ENCODE measurements at places on chromosomes 2 and 18. TPM values are rescaled to one million over a fixed set of nuclear protein-coding genes. Genes with fewer than 3 reads are reported as not detected.

DNA sequence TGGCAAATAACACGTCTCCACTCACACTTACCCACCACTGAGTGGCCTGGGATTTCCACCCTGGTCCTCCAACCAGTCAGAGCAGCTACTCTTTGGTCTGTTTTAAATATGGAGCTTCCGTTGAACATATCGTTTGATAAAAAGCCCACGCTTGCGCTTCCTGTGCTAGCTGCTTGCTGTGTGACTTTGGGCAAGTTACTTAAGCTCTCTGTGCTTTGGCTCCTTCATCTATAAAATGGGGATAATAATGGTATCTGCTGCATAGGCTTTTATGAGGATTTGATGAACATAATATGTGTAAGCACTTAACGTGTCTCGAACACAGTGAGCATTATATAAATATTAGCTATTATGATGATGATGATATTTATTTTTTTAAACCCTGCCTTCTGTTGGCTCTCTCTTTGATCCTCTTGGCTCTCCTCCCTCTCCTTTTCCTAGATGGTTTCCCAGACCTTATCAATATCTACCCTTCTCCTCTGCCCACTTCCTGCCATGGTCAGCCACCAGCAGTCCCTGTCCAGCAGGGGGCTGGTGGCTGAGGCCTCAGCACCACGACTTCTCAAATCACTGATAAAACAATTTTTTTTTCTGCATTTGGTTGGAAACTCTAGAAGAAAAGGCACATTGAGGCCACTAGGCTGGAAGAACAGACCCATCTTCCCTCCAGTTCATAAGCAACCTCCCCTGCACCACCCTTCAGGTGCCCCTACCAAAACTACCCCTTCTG lies 191.9 kb downstream of the LOXHD1 start:
- no peak for DNase-seq

DNA sequence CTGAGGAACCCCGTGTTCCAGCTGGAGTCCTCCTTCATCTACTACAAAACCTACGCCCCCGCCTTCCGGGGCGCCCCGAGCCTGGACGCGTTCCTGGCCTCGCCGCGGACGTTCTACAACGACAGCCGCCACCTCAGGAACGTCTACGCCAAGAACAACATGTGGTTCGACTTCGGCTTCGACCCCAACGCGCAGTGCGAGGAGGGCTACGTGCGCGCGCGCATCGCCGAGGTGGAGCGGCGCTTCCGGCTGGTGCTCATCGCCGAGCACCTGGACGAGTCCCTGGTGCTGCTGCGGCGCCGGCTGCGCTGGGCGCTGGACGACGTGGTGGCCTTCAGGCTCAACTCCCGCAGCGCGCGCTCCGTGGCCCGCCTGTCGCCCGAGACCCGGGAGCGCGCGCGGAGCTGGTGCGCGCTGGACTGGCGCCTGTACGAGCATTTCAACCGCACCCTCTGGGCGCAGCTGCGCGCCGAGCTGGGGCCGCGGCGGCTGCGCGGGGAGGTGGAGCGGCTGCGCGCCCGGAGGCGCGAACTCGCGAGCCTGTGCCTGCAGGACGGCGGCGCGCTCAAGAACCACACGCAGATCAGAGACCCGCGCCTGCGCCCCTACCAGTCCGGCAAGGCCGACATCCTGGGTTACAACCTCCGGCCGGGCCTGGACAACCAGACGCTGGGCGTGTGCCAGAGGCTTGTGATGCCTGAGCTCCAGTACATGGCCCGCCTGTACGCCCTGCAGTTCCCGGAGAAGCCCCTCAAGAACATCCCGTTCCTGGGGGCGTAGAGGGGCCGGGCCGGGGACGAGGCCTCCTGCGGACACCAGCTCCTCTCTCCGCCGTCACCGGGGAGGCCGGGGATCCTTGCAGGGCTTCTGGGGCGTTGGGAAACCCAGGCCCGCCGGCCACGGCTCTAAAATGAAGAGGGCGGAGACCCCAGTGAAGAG lies 5.3 kb upstream of the NEU4 start:
- peak; percentile 40 for DNase-seq

- no peak for DNase-seq
Measured at GRCh38 chr2:44295633-44296359, 20.5 kb downstream of the SLC3A1 start.

The MTIF2 gene
- 53.0 TPM for total RNA-seq

The GULP1 gene
- 5.7 TPM for total RNA-seq

DNA sequence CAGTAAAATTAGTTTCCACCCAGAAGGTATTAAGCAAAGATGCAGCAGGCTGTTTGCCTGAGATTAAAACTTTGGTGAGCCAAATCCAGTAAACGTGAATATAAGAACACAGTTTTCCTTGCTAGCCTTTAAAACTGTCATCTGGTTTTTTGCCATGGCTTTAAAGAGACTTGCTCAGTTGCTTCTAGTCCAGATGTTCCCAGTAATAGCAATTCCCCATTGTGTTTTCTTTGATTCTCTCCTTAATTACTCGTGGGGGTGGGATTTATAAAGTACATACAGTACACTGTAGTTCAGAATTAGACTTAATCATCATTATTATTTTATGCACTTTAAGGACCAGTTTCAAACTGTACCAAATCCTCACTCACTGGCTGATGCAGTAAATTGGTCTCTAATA lies 303.5 kb upstream of the ZNF804A start:
- DNase-seq = no peak

The CDK15 gene
- 0.16 TPM for total RNA-seq

The MOGAT1 gene
- 0.44 TPM for total RNA-seq

GRCh38 chr2:99422599-99422998 lies 67.2 kb downstream of the REV1 start:
- no peak for DNase-seq

DNA sequence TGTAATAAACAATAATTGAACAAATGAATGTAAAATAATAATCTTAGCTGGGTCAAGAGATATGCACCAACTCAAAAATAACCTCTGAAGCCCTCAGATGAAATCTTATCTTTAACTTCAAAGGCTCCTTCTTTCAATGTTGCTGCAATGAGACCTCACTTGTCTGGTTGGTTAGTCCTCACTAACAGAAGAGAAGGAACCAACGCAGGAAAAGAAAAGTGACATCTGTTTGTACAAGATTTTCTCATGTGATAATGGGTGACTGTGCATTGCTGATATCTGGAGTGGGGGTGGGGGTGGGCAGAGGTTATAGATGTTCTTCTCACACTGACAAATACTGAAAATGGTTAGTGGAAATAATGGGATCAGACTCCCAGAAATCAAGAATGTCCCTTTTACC lies 2.6 kb downstream of the SCN7A start:
- DNase-seq = no peak

The CD226 gene
- total RNA-seq = 0.91 TPM

The IL1F10 gene
- not detected for total RNA-seq

GRCh38 chr2:196836440-196836839 lies 27.3 kb upstream of the C2orf66 start:
- DNase-seq = no peak

GRCh38 chr18:46242183-46242582 lies 138.0 kb downstream of the HAUS1 start:
- no peak for DNase-seq

DNA sequence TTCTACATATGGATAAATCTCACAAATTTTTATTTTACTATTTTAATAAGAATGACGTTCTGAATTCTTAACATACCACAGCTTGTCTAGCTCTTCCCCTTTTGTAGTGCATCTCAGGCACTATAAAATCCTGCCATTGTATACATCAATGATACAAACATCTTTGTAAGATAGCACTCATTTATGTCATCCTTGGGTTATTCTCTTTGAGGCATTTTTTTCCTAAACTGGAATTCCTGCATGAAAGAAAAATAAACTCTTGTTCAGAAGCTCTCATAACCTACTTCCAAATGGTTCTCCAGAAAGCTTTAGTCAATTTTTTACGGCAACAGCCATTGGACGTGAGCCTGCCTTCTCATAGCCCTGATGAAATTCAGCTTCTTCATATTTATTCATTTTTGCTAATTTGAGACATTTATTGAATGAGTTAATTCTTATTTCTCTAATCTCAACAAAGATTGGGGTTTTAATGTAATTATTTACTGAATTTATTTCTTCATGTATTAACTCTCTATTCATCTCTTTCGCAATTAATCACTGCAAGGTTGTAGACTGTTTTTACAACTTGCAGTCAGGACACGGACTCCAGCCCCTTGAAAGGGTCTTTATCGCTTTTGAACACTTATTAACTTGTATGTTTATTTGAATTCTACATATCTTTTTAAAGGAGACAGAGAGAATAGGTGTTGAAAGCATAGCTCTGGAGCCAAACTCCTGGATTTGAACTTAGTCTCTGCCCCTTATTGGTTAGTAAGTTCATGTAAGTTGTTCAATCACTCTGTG lies 57.6 kb upstream of the PARD3B start:
- no peak for DNase-seq

The CNDP1 gene
- total RNA-seq = not detected

GRCh38 chr2:4951368-4951767 lies 740.8 kb upstream of the SOX11 start:
- no peak for DNase-seq

DNA sequence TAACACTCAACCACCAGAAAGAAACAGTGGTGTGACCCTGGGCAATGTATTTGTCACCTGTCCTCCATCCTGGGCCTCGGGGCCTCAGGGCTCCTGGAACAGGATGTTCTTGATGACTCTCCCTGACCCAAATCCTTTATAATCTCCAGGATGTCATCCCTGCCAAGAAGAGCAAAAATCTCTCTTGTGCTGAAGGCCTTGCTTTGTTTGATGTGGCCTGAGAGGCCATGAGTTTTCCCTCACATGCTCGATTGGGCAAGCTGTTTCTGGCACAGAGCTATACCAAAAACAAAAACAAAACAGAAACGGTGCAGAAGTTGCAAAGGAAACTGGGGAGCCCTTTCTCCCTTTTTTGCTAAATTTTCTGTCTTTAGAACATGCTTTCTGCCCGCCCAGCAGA lies 35.7 kb upstream of the ST3GAL5 start:
- peak; percentile 59 for DNase-seq

The FARSB gene
- total RNA-seq = 19.3 TPM

The CD207 gene
- not detected for total RNA-seq

DNA sequence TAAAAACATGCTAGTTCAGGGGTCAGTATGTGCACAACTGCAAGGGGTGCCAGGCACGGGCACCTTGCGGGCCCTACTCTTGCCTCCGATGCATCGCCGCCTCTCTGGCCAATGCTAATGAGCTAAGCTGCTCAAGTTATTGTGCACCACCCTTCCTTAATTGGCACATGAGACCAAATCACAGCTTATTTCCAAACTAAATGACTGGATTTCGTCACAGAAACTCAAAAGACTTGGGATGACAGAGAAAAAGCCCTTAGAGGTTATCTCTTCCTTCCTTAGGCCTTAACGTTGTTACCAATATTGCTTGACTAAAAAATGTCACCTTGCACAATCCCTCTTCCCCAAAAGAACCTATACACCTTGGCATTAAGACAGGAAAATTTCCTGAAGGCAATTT lies 7.7 kb downstream of the RNF149 start:
- no peak for DNase-seq

DNA sequence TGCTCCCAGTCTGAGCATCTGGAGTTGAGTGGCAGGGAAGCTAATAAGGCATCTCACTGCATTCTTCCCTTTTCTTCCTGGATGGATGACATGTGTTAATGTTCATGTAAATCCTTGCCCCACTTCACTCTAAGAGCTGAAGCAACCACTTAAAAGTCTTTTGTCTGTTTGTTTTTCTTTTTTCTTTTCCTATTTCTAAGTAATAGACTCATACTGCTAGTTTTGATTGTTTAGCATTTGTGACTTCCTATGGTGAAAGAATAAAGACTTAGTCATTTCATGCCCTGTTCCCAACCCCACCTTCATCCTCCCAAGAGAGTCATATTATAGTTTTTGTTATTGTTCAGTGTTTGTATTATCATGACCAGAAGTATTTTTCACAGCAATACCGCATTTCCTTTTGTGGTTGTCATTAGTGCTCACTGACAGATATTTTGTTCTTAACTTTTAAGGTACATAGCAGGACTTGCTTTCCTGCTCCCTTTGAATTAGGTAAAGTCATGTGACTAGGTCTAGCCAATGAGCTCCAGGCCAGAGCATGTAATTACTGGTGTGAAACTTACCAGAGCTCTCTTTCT lies 18.1 kb upstream of the SPP2 start:
- DNase-seq = no peak

GRCh38 chr18:26804519-26804918 lies 61.0 kb downstream of the AQP4 start:
- DNase-seq = no peak

DNA sequence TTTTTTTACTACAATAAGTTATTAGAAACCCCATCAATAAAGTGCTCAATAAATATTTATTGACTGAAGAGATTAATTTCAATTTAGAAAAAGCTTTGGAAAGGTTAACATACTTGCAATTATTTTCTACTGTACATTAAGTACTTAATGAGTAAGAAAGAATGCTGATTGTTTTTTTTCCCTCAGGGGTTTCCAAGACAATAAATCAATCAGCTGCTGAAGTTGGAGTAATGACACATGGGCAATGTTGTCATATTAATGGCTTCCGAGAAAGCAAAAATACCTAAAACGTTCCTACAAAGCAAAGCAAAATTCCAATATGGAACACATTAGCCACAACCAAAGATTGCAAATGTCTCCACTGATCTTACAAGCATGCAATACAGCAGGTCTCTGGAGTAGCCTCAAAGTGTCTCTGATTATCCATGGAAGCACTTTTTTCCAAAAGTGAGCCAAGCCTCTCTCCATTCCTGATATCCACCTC lies 66.7 kb downstream of the ZC3H6 start:
- DNase-seq = no peak

DNA sequence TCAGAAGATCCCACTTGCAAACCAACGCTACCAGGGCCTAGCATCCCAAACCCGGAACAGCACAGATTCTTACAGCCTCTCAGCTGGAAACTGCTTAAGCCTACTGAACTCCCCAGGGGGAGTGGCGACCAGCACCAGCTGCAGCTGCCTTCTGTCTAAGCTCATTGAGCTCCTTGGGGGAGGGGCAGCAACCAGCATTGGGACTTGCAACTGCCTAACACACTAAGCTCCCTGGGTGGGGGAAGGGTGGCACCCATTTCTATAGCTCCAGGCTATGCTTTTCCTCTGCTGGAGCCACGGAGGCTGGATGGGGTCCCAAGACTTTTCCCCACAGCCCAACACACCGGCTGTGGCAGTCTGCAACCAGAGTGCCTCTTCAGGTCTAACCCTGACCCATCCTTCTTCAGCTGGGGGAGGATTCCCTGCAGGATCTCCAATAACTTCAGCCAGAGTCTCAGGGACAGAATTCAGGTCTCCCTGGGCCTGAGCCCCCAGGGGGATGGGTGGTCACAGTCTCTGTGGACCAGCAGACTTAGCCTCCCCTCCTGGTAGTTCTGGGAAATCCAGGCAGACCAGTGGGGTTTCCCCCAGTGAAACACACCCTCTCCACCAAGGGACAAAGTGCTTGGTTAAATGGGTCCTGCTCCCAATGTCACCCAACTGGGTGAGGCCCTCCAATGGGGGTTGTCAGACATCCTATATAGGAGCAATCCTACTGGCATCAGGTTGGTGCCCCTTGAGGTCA lies 45.9 kb upstream of the ITGA4 start:
- no peak for DNase-seq

GRCh38 chr2:47598476-47598875 lies 184.5 kb upstream of the MSH6 start:
- DNase-seq = no peak

- DNase-seq = no peak
Measured at GRCh38 chr2:122315306-122315705, 559.9 kb downstream of the TSN start.
